Cortex of kidney (tissue), 1 donor: ENCODE measurements at places on chromosomes 13 and 19.

DNA sequence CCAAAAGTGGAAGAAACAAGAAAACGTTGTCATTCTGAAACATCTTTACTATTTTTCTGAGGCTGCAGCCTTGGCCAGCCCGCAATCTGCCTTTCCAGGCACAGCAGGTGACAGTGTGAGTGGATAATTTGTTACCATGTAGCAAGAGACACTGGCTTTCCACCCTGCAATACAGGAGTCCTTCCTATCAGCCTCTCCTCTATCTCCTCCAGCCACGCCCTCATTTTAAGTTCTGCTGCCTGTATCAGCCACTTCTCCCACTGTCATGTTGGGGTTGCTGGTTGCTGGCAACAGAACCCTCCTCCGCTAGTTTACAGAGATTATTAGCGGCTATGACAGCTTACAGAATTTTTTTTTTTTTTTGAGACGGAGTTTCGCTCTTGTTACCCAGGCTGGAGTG lies 7.7 kb upstream of the LGALS7 start:
- DNase-seq = no peak

DNA sequence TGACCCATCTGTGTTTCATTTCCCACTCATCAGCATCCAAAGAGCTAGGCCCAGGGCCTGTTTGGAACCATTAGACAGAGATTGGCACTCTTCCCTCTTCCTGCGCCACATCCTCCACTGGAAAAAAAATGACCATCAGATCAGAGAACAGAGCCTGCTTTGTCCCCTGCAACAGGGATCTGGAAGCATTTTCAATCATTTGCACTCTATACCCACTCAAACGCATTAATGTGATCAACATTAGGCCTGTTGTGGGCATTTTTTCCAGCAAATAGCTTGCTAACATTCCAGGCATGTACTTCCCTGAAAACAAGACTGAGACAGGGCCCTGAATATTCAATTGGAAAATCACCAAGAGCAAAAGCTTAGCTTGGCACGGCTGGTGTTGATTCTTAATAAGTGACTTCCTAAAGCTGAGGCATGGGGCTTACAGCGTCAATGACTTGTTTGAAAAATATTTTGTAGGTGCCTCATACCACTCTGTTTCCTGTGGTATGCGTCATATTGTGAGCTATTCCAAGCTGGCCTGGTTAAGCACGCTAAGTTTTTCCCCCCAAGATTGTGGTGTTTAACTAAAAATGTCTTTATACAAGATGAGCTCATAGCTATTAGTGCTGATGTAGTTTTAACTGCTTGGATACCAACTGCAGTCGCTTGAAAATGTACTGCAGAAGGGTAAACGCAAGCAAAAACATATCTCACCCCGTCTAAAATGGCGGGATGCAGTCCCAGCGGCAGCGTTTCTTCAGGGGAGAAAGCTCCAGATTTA lies 404.4 kb downstream of the SPRY2 start:
- no peak for DNase-seq

- no peak for DNase-seq
These were observed 128.7 kb downstream of the TSHZ3 start for GRCh38 chr19:31220540-31220939.

- no peak for DNase-seq
These were observed 5.8 kb upstream of the USE1 start for GRCh38 chr19:17209126-17210036.

GRCh38 chr19:16018106-16018755 lies 58.1 kb upstream of the TPM4 start:
- no peak for DNase-seq

DNA sequence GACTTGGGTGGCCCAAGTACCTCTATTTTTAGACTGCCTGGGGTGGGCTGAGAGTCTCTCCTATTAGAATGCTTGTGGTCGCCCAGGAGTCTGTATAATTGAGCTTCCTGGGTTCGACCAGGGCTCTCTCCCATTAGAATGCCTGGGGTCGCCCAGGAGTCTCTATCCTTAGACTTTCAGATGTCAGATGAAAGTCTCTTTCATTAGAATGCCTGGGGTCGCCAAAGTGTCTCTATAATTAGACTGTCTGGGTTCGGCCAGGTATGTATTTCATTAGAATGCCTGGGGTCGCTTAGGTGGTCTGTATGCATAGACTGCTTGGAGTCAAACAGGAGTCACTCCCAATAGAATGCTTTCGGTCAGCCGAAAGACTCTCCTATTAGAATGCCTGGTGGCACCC lies 1471.7 kb downstream of the UQCRFS1 start:
- no peak for DNase-seq

DNA sequence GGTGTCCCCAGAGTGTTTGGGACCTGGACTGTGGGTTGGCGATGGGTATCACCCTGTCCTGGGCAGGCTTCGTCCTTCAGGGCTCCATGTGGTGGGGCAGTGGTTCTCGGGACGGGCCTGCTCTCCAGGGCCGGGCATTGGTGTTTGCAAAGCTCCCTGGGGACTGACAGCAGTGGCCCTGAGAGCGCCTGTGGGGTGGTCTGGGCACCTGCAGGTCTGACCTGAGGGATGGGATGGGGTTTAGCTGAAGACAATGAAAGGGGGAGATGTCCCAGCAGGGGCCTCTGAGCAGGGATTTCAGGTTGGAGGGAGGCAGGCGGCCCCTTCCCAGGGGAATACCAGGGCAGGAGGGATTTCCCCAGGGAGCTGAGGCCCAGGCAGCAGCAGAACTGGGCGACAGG lies 68.3 kb upstream of the MCF2L start:
- no peak for DNase-seq

DNA sequence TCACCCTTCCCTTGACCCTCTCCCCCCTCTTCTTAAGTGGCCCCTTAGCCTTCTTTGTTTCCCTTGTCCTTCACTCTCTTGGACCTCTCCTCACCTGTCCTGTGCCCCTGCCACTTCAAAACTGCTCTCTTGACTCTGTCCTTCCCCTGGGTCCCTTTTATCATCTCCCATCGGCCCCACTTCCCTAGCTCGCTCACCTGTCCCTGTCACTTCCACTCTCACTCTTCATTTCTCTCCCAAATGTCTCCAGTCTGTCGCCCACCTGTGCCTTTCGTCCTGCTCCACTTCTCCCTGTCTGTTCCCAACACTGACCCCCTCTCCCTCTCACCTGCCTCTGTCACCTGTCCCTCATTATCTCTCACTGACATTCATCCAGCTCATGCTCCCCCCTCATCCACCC lies 699 bp downstream of the IFNL1 start:
- no peak for DNase-seq

DNA sequence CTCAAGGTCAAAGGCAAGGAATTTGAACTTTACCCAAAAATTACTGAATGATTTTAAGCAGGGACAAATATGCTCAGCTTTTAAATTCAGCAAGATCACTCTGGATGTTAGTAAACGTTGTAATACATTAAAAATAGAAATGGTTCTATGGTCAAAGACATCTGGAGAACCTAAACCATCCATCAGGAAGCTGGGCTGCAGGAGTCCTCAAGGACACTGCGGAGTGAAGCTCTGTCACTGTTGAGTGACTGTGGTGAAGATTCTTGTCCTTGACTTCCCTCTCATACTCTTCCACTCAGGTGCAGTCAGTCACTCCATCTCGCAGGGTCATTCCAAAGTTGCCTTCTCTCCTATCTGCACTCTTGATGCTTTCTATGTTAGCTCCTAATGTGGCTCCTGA lies 450.7 kb downstream of the FOXO1 start:
- no peak for DNase-seq

GRCh38 chr19:17041976-17042375 lies 15.4 kb upstream of the CPAMD8 start:
- no peak for DNase-seq

DNA sequence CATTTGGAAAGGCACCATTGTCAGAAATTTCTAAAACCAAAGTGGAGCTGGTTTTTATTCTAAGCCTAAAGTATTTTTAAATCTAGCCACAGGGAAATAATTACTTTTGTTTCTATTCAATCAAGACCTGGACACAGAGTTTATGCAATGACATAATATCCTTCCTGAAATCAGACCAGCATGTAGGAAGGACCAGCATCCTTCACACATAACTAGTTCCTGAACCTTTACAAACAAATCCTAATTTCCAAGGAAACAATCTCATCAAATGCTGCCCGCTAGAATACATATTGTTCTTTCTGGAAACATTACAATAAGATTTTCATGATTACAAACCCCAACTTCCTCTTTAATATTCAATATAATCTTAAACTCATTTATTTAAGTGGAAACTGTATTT lies 1.5 kb downstream of the STARD13 start:
- no peak for DNase-seq

GRCh38 chr13:73938372-73939070 lies 195.7 kb downstream of the KLF12 start:
- no peak for DNase-seq

GRCh38 chr19:4851551-4852290 lies 15.7 kb downstream of the PLIN3 start:
- no peak for DNase-seq

GRCh38 chr19:35090506-35091214 lies 25.0 kb upstream of the FXYD3 start:
- no peak for DNase-seq

DNA sequence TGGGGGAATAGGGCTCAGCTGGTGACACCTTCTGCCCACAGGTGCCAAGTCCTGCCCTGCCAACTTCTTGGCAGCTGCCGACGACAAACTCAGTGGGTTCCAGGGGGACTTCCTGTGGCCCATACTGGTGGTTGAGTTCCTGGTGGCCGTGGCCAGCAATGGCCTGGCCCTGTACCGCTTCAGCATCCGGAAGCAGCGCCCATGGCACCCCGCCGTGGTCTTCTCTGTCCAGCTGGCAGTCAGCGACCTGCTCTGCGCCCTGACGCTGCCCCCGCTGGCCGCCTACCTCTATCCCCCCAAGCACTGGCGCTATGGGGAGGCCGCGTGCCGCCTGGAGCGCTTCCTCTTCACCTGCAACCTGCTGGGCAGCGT lies 2.1 kb downstream of the P2RY11 start:
- DNase-seq = no peak

DNA sequence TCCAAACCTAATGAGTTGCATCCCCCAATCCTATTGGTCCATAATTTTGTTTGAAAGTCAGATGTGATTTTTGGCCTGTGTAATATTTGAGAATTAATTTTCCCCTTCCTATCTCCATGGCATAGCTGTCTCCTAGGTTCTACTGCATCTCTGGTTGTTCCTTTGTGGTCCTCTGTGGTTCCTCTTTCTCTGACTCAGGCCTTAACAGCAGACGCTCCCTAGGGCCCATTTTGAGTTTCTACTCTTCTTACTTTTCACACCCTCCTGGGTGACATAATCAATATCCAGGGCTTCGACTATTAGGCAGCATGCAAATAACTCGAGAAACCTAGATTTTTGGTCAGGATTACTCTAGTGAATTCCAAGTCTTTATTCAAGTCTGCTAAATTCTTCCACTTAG lies 160.7 kb downstream of the RFC3 start:
- no peak for DNase-seq

DNA sequence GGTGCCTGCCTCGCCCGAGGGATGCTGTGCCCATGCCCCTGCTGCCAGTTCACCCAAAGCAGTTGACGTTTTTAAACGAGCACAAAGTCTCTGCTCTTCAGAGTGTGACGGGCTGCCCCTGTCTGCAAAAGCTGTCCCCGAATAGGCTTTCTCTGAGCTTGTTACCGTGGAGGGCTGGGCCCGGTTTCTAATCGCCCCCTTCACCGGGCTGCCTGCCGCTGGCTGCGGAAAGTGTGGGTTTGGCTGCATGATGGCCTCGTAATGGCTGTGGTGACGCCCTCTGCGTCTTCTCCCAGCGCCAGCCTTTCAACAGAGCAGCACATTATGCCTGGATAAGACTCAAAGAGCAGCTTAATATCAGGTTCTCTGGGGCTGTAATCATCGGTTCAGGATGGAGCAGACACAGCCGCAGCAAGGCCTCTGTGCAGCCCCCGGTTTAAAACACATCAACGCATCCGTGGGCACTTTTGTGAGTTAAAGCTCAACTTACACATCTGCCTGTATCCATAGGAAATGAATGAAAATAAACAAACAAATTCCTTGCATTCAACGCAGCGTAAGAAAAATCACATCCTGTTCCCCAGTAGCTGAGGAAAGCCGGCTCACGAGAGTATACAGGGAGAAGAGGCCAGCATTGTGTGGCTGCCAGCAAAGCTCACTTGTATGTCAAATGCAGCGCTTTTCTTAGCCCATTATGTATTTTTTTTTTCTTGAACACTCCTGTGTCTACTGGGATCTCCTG lies 166.4 kb upstream of the SOX1 start:
- no peak for DNase-seq

- no peak for DNase-seq
These were observed 23.7 kb upstream of the MAB21L1 start for GRCh38 chr13:35500144-35500543.

- DNase-seq = no peak
These were observed 14.3 kb downstream of the MAP2K2 start for GRCh38 chr19:4109626-4109945.

GRCh38 chr19:48868114-48868886 lies at the start of gene PLEKHA4:
TSS of gene PLEKHA4 (minus strand) at chr19:48868617. CDS start at chr19:48867620, 997 bp downstream.
- no peak for DNase-seq

- no peak for DNase-seq
These were observed 3.1 kb upstream of the NKPD1 start for GRCh38 chr19:45163751-45164460.

DNA sequence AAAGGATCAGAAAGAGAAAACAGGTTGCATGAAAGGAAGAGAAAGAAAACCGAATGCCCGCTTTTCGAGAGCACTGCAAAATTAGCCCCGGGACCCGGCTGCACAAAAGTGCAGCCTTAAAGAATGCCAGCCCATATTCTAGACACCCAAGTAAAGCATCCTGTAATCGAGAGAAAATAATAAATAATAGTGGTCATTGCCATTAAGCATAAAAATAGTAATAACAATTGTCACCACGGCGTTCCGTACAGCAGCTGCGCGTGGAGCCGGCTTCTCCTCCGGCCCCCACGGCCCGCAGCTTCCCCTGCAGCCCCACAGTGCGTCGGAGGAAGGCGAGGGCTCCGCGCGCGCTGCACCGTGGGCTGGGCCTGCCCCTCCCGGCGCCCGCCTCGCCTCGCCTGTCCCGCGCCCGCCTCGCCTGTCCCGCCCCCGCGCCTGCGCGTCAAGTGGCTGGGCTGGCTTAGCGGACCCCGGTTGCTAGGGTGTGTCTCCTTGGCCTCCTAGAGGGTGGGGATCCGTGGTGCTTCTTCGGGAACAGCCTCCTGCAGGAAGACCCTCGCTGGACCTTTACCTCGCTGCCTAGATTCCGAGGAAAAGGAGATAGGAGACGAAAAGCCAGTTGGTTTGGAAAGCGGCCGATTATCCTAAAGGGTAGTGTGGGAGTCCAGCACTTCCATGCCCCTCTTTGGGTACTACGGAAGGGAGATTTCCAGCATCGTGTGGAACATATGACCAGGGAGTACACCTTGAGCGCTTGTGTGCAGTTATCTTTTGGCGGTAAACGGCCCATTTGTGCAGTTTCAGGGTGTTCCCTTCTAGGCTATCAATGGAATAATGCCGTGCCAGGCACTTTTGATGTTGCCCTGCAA lies at the start of gene LRRC63:
Gene LRRC63 (plus strand): TSS at position 446 of the 869 bp plus-strand sequence. CDS start 1,107 bp downstream, outside the sequence.
- no peak for DNase-seq

- no peak for DNase-seq
These were observed 532.7 kb upstream of the SPRY2 start for GRCh38 chr13:80873589-80873988.

DNA sequence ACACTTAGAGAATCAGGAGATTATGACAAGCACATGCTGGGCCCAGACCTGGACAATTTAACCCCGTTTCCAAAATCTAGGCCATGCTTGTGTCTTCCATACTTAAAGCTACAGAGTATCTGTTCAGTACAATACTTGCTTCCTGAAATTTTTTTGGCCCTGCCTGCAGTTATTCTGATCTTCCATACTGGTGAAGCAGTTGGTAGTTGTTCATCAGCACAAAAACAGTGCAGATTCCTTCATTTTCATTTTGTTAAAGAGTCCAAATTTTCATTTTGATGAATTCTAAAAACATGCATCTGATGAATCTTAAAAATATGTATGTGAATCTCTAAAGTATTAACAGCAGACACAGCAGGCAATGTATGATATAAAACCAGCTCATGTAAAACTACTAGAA lies 49.2 kb downstream of the POLR1D start:
- DNase-seq = no peak
